Sciatic nerve (tissue), 2 donors: ENCODE measurements at places on chromosomes 7 and 10. TPM values are rescaled to one million over a fixed set of nuclear protein-coding genes. Genes with fewer than 3 reads are reported as not detected.

Gene NPC1L1
- total RNA-seq, result 0.45 TPM

- DNase-seq, result no peak
Observed at GRCh38 chr10:125064681-125065492, 95.5 kb downstream of the CTBP2 start.

GRCh38 chr7:4444106-4444505, 238.0 kb upstream of the FOXK1 start:
- DNase-seq, result no peak

GRCh38 chr7:158810846-158811245, 18.5 kb downstream of the ESYT2 start:
- DNase-seq, result no peak

DNA sequence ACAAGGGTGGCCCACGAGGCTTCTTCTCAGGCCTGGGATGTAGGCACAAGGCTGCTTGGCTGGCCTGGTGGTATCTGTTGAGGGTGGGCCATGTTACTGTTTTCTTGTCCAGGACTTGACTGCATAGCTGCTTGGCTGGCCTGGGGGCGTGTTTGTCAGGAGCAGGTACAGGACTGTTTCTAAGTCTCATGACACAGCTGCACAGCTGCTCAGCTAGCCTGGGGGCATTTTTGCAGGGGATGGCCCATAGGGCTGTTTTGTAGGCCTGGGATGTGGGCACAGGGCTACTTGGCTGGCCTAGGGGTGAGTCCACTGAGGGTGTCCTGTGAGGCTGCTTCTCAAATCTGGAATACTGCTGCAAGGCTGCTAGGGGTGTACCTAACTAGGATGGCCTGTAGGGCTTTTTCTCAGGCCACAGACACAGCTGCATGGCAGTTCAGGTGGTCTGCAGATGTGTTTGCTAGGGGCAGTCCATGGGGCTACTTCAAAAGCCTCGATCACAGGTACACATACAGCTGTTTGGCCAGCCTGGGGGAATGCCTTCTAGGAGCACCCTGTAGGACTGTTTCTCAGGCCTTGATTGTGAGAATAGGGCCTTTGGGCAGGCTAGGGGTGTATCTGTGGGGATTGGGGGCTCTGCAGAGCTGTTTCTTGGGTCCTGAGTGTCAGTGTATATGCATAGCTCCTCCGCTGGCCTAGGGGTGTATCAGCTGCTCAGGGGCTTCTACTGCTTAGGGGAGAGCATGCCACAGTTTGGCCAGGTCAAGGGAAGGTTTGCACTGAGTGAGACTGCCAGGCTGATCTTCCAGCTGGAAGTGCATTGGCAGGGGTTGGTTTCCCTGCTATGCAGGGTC, 26.6 kb upstream of the PLA2G12B start:
- no peak for DNase-seq
